ENCODE measurements at places on chromosomes 2 and 18.

DNA sequence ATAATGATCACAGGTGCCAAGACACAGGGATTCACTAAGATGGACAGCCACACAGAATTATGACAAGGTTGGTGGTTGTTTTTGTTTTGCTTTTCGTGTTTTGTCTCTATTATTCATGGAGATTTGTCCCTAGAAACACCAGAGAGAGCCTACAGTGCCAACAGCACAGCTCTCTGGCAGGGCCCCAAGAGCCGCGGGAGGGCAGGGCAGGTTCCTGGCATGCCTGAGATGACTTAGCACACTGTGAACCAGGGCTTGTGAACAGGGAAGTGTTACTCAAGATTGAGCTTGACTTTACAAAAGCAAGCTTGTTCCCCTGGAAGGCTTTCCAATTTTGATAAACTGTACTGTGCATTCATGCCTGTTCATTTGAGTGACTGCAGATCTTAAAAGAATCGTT lies 437.4 kb upstream of the SALL3 start:
- DNase-seq, result no peak

DNA sequence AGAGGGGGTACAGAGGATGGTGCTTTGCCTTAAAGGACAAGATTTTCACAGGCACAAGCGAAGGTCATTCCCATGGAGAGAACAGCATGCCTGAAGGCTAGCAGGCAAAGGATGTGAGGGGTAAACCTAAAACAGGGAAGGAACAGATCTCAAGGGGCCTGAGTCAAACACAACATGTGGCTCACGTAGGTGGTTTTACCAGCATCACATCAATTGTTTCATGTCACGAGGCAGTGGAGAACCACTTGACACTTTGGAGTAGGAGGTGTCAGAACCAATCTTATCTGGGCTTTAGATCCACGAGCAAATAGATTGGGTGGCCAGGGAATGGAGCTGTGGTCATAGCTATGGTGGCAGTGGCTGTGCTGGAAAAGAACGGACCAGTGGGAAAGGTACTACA lies 8.4 kb downstream of the COX5B start:
- DNase-seq, result no peak

DNA sequence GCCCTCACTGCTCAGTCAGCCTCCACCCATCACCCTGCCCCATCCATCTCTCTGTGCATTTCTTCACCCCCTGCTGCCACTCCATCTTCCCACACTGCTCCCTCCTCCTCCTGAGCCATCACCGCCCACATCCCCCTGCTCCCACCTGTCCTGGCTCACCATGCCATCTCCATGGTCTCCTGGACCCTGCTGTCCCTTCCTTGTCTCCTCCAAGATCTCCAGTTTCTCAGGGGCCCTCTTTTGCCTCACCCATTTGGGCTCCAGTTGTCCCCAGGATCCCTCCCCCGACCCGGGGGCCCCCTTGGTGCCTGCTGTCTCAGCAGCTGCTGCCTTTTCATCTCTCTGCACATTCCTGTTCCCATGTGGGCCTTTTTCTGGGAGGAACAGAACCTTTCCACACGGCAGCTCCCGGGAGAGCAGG lies 10.6 kb downstream of the SPEG start:
- no peak for DNase-seq

GRCh38 chr18:68484241-68484640 lies 230.7 kb downstream of the TMX3 start:
- DNase-seq, result no peak

DNA sequence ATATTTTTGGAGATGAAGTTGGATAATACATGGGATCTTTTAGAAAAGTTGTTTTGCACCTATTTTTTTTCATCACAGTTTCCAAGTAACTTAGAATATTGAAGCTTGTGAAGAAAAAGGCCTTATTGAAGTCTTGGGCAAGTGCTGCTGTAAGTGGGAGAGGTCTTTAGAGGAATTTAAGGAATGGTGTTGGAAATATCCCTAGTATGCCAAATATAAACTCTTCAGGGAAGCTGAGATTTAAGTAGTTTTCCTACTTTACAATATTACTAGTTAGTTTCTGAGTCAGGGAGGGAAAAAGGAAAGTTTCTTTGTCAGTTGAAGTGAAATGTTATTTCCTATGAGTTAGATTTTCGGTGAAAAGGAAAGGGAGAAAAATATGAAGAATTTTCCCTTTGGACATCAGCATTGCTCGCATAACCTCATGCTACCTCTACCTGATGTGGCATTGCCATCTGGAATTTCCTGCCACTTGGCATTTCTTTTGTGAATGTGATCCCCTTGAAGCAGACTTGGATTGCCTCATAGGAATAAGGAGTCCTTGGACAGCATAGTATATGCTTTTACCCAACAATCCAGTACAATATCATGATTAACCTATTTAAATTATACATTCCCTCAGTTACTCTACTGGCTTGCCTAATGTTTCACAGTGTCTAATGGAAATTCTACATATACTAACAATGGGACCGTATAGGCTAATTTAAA lies 12.1 kb downstream of the PLEKHH2 start:
- DNase-seq, result no peak

DNA sequence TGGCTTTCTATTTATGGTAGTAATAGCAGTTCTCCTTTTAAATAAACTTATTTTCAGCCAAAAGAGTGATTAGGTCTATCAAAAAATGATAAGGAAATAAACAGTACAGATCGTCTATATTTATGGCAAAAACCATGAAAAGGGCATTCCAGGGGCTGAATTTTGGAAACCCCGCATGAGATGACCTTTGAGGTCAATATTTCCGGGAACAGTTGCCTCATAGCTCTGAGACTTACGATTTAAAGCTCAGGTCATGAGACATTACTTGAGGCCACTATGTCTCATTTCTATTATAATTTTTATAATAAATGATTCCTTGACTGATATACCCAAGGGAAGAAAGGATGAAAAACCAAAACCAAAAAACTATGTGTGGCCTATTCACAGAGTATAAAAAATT lies 101.1 kb downstream of the LDLRAD4 start:
- DNase-seq, result no peak

DNA sequence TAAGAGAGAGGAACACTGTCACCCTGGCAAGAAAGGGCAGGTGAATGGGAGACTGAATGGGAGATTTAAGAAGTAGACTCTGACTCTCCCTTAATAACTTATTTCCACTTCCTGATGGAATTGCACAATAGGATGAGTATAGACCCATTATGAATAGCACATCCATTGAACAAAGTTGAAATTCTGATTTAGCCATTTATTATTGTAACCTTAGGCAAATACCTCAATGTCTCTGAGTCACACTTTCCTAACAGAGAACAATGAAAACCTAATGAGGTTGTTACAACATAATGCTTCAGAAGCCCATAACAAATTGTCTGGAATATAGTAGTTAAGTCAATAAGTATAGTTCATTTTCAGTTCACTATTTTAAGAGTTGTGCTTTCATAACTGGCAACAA lies 78.9 kb downstream of the NRXN1 start:
- DNase-seq, result no peak

- DNase-seq, result no peak
These were observed 36.7 kb downstream of the UXS1 start for GRCh38 chr2:106157416-106157815.

DNA sequence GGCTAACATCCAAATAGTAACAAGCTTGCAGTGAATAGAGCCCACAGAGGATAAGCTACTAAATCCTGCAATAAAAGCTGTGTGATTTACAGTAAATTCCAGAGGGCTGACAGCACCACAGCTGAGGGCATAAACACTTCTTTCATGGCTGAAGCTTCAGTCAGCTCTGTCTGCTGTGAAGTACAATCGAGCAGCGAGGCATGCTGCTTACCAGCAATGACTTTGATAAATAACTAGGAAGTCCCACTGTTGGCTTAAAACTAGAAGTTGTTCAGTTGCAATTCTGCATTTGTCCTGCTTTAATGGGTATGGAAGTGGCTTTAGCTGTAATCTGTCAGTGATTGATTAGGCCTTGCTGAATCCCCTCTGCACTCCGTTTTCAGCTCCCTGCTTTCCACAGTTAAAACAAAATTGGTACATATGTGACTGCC lies 65.2 kb upstream of the FIGN start:
- DNase-seq, result no peak

DNA sequence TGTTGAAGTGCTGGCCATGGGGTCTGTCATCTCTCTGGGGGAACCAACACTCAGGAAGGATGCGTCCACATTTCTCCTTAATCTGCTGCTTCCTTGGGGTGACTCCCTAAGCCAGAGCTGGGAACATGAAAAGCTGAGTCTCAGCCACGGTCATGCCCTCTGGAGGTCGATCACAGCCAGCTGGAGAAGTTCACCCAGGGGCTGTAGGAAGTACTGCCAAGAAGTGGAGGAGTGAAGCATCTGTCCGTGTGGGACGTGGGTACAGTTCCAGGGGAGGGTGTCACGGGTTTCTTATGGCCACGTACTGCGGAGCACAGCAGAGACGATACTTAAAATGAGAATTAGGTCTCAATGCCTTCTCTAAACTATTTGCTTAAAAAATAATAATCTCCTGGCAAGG lies 42.4 kb upstream of the IGFBP2 start:
- DNase-seq, result no peak

GRCh38 chr2:84972207-84972783 lies 1.3 kb downstream of the KCMF1 start:
- DNase-seq, result no peak

DNA sequence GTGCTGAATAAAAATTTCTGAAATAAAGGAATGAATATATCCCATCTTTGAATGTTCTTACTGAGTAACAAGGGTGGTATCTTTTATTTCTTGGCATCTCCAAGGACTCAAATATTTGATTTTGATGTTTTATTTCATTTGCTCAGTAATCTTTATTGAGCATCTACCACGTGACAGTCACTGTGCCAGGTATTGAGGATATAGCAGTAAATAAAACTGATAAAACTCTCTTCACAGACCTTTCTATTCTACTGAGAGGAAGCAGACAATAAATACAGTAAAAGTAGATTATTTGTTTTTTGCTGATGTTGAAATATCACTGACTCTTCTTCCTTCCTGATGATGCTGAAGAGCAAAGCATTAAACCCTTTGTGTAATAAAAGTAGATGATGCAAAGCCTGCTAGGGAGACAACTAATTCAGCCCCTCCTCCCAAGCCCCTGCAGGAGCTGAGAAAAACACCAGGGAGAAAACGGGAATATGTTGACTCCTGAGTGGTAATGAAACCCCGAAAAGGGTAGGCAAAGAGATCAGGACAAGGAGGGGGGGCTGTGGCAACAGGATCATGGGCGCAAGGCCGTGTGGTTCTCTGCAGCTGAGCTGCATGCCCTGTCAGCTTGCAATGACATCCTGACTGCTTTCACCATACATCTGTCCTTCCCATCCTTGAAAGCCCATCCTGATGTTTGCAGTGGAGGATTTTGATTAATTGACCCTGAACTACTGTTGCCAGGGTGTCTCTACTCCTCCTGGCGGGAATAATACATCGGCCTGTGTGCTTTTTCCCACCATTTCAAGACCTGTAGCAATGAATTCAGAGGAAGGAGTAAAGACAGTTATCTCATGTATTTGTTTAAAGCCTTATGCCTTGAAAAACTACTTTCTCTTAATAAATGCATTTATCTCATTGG lies 117.4 kb downstream of the EML6 start:
- no peak for DNase-seq

DNA sequence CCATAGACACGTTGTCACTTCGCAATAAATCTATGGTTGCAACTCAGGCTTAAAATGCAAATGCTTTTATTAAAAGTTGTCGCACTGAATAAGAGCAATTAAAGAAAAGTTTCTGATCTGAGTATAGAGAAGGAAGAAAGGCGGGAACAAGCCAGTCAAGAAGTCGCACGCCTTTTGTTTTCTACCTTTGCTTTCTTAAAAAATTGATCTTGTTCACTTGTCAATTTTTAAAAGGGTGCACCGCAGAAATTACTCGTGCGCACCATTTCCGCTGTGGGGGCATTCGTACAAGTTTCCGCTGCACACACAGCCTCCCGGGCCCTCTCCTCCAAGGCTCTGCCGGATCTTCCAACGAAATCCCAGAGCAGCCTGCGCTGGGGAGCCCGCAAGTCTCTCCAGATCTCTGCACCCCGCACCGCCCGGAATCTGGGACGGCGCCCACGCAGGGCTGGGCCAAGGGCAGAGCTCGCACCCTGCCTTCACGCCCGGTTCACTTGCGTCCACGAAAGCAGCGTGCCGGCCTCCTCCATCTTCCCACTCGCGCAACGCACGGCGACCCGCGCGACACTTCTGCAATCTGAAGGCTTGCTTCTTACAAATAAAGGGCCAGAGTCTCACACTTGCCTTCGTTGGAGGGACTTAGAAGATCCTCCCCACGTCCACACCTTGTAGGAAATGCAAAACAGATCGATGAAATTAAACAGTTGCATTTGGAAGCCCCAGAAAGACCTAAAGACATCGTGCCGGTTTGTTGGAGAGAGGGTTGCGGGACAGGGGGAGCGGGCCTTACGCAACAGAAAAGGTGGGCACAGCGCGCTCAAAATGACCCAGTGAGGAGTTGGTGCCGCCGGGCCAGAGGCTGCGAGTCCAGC lies 2.6 kb upstream of the SALL3 start:
- no peak for DNase-seq

DNA sequence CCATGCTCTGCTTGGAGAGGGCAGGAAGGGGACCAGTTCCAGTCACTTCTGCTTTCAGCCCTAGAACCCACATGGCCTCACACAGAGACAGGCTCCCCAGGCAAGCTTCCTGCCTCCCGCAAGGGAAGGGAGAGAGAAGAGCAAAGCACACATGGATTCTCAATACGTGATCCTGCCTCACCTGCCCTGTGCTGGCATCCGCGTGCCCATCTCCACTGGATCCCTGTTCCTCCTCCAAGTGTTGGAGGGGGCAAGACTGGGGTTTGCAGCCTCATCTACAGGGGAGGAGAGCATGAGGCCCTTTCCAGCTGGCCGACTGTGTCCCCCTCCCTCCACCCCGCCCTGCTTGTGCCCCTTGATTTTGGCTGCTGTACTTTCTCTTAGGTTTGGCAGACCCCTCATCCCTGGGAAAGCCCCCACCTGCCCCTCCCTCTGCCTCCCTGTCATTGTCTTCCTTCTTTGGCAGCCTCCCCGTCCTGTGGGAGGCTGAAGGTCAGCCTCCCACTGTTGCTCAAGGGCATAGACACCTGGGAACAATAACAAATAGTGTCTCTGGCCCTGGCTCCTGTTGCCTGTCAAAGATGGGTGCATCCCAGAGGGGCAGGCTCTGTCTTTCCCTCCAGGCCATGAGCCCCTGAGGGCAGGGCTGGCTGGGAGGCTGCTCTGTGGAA lies 22.7 kb downstream of the KCNF1 start:
- no peak for DNase-seq

- no peak for DNase-seq
These were observed 3.4 kb downstream of the ABCG8 start for GRCh38 chr2:43841949-43842865.

DNA sequence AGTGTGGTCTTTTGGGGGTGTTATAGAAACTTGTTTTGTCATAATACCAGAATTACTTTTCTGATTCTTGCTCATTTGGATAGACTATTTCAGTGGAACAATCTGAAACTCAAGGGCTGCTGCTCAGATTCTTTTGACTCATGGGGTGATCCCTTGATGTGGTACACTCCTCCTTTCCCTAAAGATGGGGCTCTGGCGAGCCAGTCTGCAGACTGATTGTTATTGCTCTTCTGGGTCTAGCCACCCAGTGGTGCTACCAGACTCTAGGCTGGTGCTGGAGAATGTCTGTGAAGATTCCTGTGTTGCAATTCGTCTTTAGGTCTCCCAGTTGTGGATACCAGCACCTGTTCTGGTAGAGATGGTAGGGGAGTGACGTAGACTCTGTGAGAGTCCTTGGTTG lies 4.2 kb upstream of the MARS2 start:
- no peak for DNase-seq

- DNase-seq, result no peak
These were observed 497.2 kb upstream of the PIK3C3 start for GRCh38 chr18:41457765-41458326.

GRCh38 chr2:180761224-180761623 lies 219.2 kb upstream of the UBE2E3 start:
- no peak for DNase-seq

- DNase-seq, result no peak
These were observed 150.1 kb downstream of the UXS1 start for GRCh38 chr2:106044021-106044420.
